Cardiac ventricle fibroblast (primary cell): ENCODE measurements at places on chromosomes 3 and 15. TPM values are rescaled to one million over a fixed set of nuclear protein-coding genes. Genes with fewer than 3 reads are reported as not detected.

Gene LIPC
- 0.20 and 0.75 TPM in 2 replicates for total RNA-seq

Gene QARS1
- total RNA-seq = 191 and 207 TPM in 2 replicates

Gene CCNB2
- 2.9 and 6.1 TPM in 2 replicates for total RNA-seq

Gene FEZF2
- total RNA-seq = not detected in 2 replicates

Gene LDHAL6B
- total RNA-seq = not detected in 2 replicates

Gene LEKR1
- total RNA-seq = 0.37 and 0.88 TPM in 2 replicates

Gene SH3GL3
- 0.05 TPM in 1 of 2 replicates, not detected in the other for total RNA-seq

Gene CCDC54
- total RNA-seq = not detected in 2 replicates

Gene ZBED2
- not detected in 2 replicates for total RNA-seq

Gene AADAC
- total RNA-seq = 6.0 and 9.0 TPM in 2 replicates

Gene IGF1R
- total RNA-seq = 30.5 and 42.1 TPM in 2 replicates

Gene GPR149
- total RNA-seq = not detected in 2 replicates

Gene PLSCR2
- not detected in 2 replicates for total RNA-seq

Gene CKMT1A
- 0.06 TPM in 1 of 2 replicates, not detected in the other for total RNA-seq

Gene CLDN1
- 0.06 TPM in 1 of 2 replicates, not detected in the other for total RNA-seq

Gene SLC6A1
- total RNA-seq = not detected in 2 replicates

Gene TIPARP
- 12.5 and 13.5 TPM in 2 replicates for total RNA-seq

Gene TRPM1
- total RNA-seq = not detected in 2 replicates

Gene SMCO1
- not detected in 2 replicates for total RNA-seq

Gene CDC25A
- 0.87 and 0.93 TPM in 2 replicates for total RNA-seq

Gene SUCNR1
- total RNA-seq = not detected in 2 replicates

Gene SPINK8
- total RNA-seq = not detected in 2 replicates

Gene CHRNB4
- not detected in 2 replicates for total RNA-seq

Gene A4GNT
- total RNA-seq = not detected in 2 replicates

Gene PDIA5
- total RNA-seq = 62.2 and 77.1 TPM in 2 replicates

Gene HTR3E
- total RNA-seq = not detected in 2 replicates

Gene CHRM5
- total RNA-seq = 0.06 TPM in 1 of 2 replicates, not detected in the other

Gene HIGD2B
- not detected in 2 replicates for total RNA-seq

Gene EAF2
- 2.0 and 3.6 TPM in 2 replicates for total RNA-seq

Gene ERICH6
- not detected in 2 replicates for total RNA-seq

Gene GNAT1
- total RNA-seq = not detected in 2 replicates

Gene ACKR2
- 0.39 and 1.00 TPM in 2 replicates for total RNA-seq

Gene TF
- total RNA-seq = 0.10 and 0.12 TPM in 2 replicates

Gene P3H2
- 2.7 and 9.7 TPM in 2 replicates for total RNA-seq

Gene CCDC39
- not detected in 2 replicates for total RNA-seq

Gene STRIT1
- total RNA-seq = not detected in 2 replicates

Gene PLA2G4F
- not detected in 2 replicates for total RNA-seq

Gene OR5K2
- not detected in 2 replicates for total RNA-seq

Gene DAZL
- total RNA-seq = 0.10 and 1.4 TPM in 2 replicates

Gene CACNA2D3
- total RNA-seq = 2.6 TPM in 2 replicates

Gene KLHL6
- 0.06 TPM in 1 of 2 replicates, not detected in the other for total RNA-seq

Gene GOLGA6D
- not detected in 2 replicates for total RNA-seq

Gene ESYT3
- 0.44 TPM in 1 of 2 replicates, not detected in the other for total RNA-seq

Gene POPDC2
- total RNA-seq = 3.8 TPM in 1 of 2 replicates, not detected in the other

Gene ALAS1
- total RNA-seq = 16.3 and 18.0 TPM in 2 replicates

Gene KCNMB2
- total RNA-seq = not detected in 2 replicates

Gene TMEM212
- not detected in 2 replicates for total RNA-seq

Gene CD86
- total RNA-seq = not detected in 2 replicates

Gene ATP2B2
- not detected in 2 replicates for total RNA-seq

Gene ZDHHC3
- total RNA-seq = 41.0 and 44.9 TPM in 2 replicates

Gene SLC28A2
- total RNA-seq = not detected in 2 replicates

Gene CCDC50
- total RNA-seq = 107 and 116 TPM in 2 replicates
